ENCODE measurements at places on chromosomes 12 and 14.

DNA sequence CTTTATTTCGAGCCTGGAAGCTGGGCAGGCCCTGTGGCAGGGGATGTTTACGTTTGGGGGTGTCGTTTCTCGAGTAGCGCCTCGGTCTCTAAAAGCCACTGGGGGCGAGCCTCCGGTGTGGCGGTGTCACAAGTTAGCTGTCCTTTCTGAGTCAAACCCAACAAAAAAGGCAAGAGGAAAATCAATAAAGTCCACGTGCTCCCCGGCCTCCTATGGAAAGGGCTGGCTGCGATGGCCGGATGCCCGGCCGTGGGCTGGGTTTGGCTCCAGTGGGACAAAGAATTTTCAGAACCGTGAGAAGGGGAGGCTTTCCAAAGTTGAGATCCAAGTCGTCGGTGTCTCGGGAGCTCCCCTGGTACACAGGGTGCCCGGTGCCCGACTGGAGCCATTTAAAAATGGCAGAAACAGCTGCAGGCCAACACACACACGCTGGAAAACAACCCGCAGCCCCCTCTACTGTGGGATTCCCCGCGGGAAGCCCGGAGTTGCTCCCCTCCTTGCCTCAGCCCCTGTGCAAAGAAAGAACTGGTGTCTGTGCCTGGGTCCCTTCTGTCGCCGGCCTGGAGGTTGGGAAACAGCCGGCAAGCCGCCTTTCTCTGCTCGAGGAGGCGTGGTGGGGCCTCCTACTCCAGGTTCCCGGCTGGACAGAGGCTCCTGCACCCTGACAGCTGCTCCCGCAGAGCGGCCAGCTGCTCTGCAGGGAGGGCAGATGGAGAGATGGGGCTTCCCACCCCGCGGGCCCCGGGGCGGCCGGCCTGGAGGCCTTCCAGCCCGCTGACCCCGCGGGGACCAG lies 1.9 kb downstream of the BCL7A start:
- no peak for DNase-seq

GRCh38 chr14:91295276-91295845 lies 50.9 kb upstream of the GPR68 start:
- DNase-seq, result no peak

- DNase-seq, result no peak
Measured at GRCh38 chr12:42568952-42569915, 20.3 kb downstream of the PRICKLE1 start.

GRCh38 chr14:58467575-58467974 lies 40.1 kb downstream of the KIAA0586 start:
- DNase-seq, result no peak

DNA sequence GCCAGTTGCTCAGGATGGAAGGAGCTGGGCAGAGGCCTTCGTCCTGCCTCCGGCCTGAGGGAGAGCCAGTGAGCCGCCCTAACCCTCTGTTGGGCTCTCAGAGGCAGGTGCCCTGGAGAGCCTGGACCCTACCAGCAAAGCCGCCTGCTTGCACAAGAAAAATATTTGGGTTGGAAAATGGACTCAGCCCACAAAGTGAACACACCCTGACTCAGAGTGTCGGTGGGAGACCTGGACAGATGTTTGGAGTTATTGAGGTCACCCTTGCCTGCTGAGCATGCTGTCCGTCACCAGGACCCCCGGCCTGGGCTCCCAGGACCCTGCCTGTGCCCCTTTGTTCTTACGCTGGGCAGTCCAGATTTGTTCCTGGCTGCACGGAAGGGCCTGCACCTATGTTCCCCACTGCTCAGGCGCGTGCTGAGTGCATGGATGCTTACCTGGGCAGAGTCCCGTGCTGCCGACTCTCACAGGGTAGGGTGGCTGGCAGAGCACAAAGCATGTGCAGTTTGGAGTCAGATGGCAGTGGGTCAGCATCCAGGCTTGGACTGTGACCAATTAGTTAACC lies 22.4 kb downstream of the FAM181A start:
- DNase-seq, result no peak

DNA sequence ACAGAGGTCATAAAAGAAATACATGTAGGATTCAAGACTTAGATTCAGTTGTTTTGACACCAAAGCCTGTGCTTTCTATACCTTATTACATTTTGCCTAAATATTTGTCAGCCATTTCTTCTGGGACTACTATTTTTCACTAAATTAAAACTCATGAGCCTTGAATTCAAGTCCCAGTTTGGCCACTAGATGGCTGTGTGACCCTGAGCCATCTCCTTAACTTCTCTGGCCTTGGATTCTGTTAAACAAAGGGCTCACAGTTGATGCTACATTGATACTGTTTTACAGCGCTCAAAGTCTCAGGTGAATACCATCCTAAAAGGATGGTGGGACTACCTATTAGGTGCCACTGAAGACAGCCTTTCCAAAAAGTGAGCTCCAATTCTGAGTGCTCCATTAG lies 39.6 kb upstream of the CCDC198 start:
- no peak for DNase-seq

DNA sequence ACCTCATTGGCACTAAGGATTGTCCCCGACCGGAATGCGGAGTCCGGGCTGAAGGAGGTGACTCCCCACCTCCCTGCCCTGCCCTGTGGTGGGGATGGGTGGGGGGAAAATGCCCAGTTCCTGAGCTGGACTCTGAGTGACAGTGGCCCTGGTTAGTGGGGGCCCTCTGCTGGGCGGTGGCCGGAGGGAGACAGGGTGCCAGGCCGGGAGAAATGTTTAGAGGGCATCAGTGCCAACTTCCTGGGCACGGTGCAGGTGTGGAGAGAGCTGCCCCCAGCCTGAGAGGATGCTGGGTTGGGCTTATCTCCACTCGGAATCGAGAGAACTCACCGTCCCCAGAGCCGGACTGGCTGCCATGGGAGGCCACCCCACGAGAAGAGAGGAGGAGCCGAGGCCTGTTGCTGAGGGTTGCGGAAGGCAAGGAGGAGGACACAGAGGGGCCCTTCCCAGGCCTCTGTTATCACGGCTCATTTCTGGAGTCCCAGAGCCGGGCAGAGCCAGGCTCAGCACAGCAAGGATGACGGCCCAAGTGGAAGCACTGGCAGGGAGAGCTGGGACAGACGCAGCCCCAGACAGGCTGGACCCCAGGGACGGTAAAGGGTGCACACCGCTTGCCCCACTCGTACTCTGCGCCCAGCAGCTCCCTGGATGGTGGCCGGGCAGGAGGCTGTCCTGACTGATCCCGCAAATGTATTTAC lies 156.7 kb downstream of the KIF26A start:
- DNase-seq, result no peak

- DNase-seq, result no peak
Measured at GRCh38 chr12:98456576-98457573, 58.5 kb upstream of the TMPO start.

GRCh38 chr14:35480119-35480769 lies 53.7 kb upstream of the INSM2 start:
- DNase-seq, result no peak

DNA sequence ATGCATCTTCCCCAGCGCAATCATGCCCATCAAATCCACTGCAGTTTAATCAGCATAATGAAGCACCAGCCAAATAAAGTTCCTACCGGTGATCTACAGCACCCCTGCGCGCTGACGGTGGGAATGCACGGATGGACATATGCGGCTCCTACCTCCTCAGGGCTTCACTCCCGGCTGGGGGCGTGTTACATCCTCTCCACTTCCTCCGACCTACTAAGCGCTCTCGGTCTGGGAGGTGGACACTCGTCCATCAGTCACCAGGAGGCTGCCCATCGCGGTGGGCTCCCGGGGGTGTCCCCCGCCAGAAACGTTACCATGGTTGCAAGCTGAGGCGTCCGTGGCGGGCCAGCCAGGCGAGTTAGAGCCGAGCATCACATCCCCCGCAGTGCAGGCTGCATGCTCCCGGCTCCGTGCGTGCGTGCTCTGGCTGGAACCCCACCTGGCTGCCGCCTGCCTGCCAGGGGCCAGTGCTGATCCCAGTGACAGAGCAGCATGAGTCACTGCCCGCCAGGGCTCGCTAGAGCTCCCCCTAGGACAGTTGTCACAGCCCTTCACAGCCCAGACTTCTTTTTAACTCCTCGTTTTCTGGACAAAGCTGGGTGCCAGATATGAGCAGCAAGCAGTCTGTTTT lies 73.0 kb downstream of the CIT start:
- DNase-seq, result no peak

- DNase-seq, result no peak
Measured at GRCh38 chr14:73393375-73393774, 65.0 kb downstream of the NUMB start.

GRCh38 chr14:80678436-80678835 lies 263.1 kb downstream of the CEP128 start:
- no peak for DNase-seq

- no peak for DNase-seq
Measured at GRCh38 chr14:92973261-92973797, 50.4 kb downstream of the CHGA start.

- DNase-seq, result no peak
Measured at GRCh38 chr12:11744410-11744801, 94.9 kb downstream of the ETV6 start.

GRCh38 chr12:130698106-130698505 lies 18.0 kb downstream of the RIMBP2 start:
- DNase-seq, result no peak

- DNase-seq, result no peak
Measured at GRCh38 chr14:75142494-75142893, 15.6 kb upstream of the NEK9 start.

DNA sequence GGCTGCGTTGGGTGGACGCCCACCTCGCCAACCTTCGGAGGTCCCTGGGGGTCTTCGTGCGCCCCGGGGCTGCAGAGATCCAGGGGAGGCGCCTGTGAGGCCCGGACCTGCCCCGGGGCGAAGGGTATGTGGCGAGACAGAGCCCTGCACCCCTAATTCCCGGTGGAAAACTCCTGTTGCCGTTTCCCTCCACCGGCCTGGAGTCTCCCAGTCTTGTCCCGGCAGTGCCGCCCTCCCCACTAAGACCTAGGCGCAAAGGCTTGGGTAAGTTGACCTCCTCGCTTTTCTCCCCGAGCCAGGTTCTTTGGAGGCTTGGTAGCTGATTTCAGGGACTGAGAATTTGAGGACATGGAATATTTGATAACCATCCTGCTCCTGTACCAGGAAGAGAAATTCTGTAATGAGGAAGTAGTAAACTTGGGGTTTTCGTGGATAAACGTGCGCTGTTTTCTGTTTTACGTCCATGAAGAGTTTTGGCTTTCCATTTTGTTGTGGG lies 530 bp downstream of the APAF1 start:
- DNase-seq, result no peak

DNA sequence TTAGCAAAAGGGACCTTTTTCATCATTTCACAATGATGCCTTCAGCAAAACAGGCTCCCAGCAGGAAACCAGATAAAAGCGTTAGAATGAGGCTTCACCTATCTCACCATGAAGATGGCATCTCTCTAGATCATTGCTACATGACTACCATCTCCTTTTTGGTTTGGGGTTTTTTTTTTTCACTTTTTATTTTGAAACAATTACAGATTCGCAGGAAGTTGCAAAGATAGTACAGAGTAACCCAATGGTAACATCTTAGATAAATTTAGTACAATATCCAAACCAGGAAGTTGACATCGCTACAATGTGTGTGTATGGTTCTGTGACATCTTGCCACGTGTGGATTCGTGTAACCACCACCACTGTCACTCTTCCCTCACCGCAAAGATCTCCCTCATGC lies 22.3 kb upstream of the PWP1 start:
- no peak for DNase-seq

GRCh38 chr12:26514364-26514763 lies 318.6 kb downstream of the ITPR2 start:
- DNase-seq, result no peak

- DNase-seq, result no peak
Measured at GRCh38 chr14:34302654-34303053, 159.4 kb downstream of the SPTSSA start.

- DNase-seq, result no peak
Measured at GRCh38 chr14:22249770-22250169, 339.3 kb downstream of the DAD1 start.

GRCh38 chr14:33675415-33676130 lies 275.3 kb downstream of the EGLN3 start:
- no peak for DNase-seq

DNA sequence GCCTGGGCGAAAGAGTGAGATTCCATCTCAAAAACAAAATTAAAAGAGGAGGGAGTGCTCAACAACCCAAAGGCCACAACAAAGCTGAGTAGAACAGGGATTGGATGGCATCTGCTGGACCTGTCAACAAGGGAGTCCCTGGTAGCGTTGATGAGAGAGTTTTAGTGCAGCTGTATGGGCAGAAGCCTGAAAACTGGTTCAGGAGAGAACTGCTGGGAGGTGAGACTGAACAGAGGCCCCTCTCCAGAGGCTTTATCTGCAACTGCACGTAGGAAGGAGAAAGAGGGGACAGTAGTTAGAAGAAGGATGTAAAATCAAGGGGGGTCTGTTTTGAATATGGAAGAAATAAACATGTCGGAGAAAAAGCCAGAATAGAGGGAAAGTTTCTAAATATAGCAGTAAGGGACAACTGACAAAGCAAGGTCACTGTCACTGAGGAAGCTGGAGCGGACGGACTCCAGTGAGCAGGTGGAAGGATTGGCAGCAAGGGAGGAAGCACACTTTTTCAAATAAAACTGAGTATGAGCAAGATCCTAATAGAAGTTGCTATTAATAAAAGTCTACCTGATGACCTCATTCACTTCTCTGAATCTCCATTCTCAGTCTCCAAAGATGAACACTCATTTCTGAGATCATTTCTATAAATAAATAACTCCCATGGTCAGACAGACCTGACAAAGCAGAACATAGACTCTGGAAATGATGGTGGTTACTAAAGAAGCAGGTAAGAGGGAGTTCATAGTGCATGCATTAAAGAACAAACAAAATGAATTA lies 11.8 kb upstream of the ATF1 start:
- no peak for DNase-seq

DNA sequence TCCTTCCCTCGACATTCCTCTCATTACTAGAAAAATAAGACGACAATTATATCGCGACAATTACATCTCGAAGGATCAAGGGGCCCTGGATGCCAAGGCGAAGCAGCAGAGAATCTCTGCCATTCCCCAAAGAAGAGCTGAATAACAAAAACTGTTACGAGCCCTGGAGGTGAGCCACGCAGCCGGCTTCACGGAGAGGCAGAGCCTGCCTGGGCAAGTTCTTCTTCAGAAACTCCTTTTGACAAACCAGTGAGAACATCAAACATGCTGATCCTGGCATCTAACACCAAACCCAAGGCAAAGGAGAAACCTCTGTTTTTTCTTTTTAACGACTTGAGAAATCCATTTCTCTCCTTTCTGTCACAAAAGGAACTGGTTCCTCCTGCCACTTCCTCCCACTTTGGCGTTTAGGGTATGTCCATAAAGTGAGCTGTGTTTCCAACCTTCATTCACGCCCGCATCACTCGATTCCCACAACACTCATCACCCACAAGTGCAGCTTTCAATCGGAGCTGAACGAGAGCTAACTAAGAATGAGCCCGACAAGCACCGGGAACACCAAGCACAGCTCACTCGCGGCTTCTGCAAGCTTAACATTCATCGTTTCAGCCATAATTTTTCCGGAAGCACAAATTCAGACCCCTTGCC lies 21.5 kb downstream of the CCDC88C start:
- no peak for DNase-seq
